ENCODE measurements at places on chromosomes 3 and 15.

GRCh38 chr15:68051907-68052306 is 2.2 kb upstream of the PIAS1 start:
- DNase-seq = no peak

- DNase-seq = no peak
Observed at GRCh38 chr3:42970557-42970956, 8.6 kb upstream of the GASK1A start.

GRCh38 chr3:16297997-16298885 is 33.2 kb downstream of the OXNAD1 start:
- no peak for DNase-seq

DNA sequence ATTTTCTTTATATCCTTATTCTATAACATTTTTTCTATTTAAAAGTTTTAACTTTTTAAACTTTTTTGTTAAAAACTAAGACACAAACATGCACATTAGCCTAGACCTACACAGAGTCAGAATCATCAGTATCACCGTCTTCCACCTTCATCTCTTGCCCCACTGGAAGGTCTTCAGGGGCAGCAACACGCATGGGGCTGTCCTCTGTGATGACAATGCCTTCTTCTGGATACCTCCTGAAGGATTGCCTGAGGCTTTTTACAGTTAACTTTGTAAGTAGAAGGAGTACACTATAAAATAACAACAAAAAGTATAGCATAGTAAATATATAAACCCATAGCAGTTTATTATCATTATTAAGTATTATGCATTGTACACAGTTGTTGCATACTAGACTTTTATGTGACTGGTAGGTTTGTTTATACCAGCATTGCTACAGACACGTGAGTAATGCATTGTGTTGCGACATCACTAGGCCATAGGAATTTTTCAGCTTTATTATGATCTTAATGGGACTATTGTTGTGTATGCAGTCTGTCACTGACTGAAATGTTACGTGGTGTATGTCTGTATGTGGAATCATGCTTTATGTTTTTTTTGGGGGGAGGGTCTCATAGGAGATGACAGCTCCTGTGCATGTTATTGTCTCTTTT is 18.2 kb downstream of the ATP1B3 start:
- DNase-seq = no peak

DNA sequence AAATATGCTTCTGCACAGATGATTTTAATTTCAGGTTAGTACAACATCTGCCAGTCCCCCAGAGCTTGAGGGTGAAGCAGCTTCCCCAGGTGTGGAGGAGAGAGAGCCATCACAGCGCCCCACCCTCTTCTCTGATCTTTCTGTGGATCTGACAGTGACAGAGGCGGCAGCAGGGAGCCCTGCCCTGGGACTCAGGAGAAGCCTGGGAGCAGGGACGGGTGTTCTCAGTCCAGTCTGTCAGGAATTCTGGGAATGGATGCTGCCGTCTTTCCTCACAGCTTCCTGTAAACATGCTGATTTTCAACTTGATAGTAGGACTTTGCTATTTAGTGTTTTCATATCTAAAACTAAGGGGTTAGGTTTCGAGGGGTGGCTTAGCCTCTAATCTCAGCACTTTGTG is 11.4 kb upstream of the RAB8B start:
- no peak for DNase-seq

DNA sequence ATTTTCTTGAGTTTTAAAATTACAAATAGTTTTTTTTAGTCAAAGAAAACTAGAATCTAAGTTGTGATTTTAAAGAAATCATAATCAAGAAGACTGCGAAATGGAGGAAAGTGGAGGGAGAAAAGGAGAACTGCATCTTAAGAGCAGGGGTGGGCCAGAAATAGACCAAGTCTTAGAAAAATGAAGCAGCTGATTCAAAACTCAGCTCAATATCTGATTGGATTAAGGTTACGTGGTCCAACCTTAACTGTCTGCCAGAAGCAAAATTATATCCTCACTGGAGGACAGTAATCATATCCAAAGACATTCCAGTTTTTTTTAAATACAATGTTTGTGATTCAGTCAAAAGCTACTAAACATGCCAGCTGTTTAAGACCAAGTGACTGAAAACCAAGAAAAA is 41.4 kb downstream of the CHSY1 start:
- DNase-seq = no peak

DNA sequence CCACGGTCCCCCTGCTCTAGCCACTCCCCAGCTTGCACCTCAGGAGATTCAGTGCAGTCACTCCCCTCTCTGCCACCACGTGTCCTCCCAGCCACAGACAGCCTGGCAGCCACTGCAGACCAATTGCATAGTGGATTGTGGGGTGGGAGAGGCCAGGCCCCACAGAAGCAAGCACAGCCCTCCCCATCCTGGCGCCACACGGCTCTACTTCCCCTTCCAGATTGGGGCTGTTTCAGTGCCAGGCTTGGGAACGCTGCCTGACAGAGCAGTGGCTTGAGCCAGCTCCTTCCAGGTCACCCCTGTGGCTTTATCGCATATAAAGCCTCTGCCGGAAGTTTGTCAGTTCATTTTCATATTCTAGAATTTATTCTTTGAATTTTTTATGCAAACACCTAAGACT is 90.7 kb downstream of the TMEM266 start:
- DNase-seq = no peak

- DNase-seq = no peak
Observed at GRCh38 chr3:5054098-5054497, 68.0 kb upstream of the ARL8B start.

- DNase-seq = no peak
Observed at GRCh38 chr15:77921664-77922063, 155.8 kb downstream of the TBC1D2B start.

DNA sequence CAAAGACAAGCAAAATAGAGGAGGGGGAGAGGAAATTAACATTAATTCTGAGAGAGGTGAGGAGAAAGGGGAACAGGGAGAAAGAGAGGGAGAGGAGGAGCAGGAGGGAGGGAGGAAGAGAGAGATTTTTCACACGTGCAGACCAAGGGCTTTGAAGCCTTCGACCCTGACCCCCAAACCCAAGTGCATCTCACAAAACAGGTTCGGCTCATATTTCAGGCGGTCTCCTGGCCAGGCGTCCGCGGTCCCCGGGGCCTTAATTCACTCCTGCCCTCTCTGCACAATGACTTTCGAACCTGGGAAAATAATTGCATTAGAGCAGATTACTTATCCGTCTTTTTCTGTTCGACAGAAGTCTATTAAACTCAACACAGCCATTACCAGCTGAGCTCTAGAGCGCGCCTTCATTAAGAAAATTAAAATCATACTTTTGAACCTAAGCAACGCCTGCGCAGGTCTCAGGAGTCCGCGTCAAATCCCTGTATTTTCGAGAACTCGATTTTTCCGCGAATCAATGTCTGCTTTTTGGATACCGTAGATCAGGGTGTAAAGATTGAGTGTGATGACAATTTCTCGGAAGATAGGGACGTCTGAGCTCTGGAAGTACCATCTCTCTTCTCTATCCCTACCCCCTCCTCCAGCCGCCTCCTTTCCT is 220.7 kb downstream of the MEIS2 start:
- DNase-seq = no peak

GRCh38 chr3:60669636-60670035 is 581.6 kb downstream of the FHIT start:
- DNase-seq = no peak

DNA sequence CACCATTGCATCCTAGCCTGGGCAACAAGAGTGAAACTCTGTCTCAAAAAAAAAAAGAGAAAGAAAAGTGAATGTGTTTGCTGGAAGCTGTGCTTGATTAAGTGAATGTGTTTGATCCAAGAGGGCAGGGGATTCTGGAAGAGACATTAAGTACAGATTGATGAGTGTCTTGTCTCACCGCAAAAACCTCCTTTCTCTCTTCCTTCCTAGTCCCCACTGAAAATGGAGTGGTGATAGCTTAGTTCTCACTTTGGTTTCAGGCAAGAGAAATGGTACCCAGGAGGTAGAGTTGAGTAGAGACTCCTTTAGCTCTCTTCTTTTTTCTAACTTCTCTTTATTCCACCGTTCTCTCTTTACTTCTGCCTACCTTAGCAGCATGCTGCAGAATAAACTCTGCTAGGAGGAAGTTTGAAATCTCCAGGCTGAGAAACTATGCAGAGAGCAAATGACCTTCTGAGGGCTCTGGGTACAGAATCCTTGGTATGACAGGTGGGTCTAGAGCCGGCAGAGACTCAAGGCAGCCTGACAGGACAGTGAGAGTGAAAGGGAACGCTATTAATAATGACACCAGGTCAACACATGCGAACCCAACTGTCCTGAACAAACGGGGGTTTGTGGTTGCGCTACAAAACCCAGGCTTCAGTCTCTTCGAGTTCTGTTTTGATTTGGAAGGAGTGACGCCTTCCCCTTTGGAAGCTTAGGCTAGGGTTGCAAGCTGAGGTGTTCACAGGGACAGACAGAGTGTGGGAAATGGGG is 74.9 kb downstream of the SMAD3 start:
- DNase-seq = no peak

DNA sequence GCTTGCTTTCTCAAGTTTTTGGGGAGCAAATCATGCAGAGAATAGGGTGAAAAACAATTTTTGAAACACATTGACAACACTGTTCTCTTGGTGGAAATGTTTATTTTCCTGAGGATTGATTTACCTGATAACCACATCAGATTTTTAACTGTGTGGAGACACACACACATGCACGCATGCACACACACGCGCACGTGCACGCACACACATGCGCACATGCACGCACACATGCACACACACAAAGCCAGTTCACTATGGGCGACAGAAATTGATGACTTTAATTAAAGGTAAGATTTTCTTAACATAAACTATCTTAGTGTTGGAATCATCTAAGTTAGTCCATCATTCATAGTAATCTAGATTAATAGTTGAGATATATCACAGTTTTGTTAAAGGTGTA is 15.3 kb downstream of the LMLN start:
- DNase-seq = no peak

GRCh38 chr3:69094467-69095205 is 9.9 kb downstream of the ARL6IP5 start:
- DNase-seq = peak; percentile 50

DNA sequence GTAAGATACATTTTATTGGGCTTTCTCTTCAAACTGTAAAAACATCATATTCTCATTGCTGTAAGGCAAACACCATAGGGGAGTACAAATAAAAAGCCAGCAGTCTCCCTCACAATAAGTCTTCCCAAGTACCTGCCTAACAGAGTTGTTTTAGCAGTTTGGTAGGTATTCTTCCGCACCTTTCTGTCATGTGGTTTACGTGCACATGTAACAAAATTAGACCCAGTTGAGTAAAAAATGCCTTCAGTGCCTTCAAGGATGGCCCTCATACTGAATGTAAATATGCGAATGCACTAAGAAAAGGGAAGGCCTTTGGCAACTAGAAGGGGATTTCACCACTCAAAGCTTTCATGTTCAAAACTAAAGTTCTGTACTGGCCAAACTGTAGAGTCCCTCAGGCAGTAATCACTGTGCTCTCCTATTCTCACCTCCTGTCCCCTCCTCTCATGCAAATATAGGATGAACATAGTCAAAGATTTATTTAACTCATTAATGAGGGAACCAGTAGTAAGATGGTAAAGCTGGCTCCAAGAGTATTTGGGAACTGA is 26.4 kb downstream of the USP3 start:
- DNase-seq = no peak

- DNase-seq = no peak
Observed at GRCh38 chr3:120641696-120642246, 40.3 kb downstream of the HGD start.

DNA sequence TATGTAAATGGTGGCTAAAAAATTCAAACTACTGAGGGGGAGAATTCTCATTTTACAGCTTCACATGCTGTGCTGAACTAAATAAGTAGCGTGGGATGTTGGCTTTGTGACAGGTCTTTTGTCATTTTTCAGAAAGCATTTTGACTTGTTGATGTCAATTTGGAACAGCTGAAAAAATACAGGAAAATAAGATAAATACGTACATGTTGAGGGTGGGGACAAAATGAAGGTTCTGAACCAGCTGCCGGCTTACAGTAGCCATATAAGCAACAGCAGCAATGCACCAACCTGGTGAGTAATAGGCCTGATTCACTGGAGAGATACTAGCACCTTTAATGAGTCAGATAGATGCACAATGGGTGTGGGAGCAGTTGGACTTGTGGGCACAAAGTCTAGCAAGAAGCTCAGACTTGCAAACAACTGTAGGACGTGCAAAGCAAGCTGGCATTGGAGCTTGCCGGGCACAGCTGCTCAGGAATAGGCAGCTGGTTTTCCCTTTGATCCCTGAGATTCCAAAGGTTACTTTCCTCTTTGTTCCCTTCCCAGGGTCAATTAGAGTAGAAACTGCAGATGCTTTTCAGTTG is 12.9 kb downstream of the B3GNT5 start:
- DNase-seq = peak; percentile 39

- peak; percentile 61 for DNase-seq
Observed at GRCh38 chr15:52658955-52659354, 20.2 kb downstream of the ATOSA start.

- no peak for DNase-seq
Observed at GRCh38 chr3:62169906-62170660, 203.3 kb downstream of the FEZF2 start.

- no peak for DNase-seq
Observed at GRCh38 chr3:186375443-186375842, 13.4 kb upstream of the DGKG start.

DNA sequence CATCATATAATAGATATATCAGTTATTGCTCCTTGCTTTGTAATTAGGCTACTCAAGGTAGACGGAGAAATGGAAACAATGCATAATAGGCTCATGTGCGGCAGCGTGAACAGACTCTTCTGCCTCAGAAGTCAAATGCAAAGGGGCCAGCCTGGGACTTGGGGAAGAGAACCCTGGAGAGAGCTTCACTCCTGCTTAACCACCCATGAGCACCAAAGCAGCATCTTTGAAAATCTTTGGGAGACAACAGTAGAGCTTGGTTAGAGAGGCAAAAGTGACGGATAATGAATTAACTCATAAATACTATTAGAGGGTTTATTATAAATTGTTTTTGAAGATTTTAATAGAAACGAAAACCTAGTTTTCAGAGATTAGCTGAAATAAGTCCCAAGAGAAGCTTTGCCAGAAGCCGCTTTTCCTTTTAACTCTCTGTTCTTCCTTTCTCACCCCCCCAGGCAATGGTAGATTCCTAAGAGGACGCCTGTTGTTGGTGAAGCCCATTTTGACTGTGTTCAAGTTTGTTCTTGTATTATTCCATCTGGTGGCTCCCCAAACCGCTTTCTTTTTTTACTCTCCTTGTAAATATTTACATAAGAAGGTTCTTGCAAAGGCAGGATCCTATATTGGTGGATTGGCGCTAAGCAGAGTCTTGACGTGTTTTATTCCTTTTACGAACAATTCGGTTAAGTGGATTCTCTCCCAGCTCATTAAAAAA is 196.0 kb upstream of the TPRG1 start:
- DNase-seq = no peak

GRCh38 chr3:49900491-49901153 is 3.1 kb downstream of the MST1R start:
- DNase-seq = no peak
